ENCODE measurements at places on chromosomes 4 and X.
A peak's percentile ranks its signal among the peaks of the same experiment; 100 is the strongest.

- H3K4me1 ChIP-seq: no peaks in the 10 kb centered on the region
- no peak overlapping the region for H3K27ac ChIP-seq
- H3K36me3 ChIP-seq: no peaks in the 10 kb centered on the region
- DNase-seq: no peak
These were observed 50.7 kb upstream of the PRSS48 start for GRCh38 chr4:151226004-151226932.

GRCh38 chrX:130321550-130321949 is 18.2 kb upstream of the SLC25A14 start:
- peaks cover 8% of the 10 kb centered on the region for H3K4me1 ChIP-seq
- no peak for DNase-seq
- peaks cover 18% of the 10 kb centered on the region for H3K27me3 ChIP-seq
- no peaks in the 10 kb centered on the region for H3K36me3 ChIP-seq
- peak overlapping the region; percentile 25 for H3K4me3 ChIP-seq

GRCh38 chr4:38132843-38133662 is 172.9 kb downstream of the PTTG2 start:
- H3K36me3 ChIP-seq: peaks cover 77% of the 10 kb centered on the region
- peak overlapping the region; percentile 93 for H3K27ac ChIP-seq
- H3K4me3 ChIP-seq: peak overlapping the region; percentile 20
- no peaks in the 10 kb centered on the region for H3K27me3 ChIP-seq
- DNase-seq: no peak

DNA sequence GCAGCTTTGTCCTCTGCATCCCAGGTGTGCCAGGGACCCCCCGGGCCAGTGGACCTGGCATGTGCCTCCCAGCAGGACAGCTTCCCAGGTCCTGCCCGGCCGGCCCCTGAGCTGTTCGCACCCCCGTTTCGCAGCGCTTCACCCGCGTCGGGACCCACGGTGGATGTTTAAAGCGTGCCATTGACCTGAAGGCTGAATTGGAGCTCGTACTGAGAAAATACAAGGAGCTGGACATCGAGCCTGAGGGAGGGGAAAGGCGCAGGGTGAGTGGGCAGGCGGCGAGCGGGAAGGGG is 7.9 kb downstream of the UVSSA start:
- H3K27me3 ChIP-seq: no peaks in the 10 kb centered on the region
- no peak for DNase-seq
- H3K4me3 ChIP-seq: no peak overlapping the region

GRCh38 chrX:45518552-45518951 is 317.9 kb upstream of the DIPK2B start:
- H3K27ac ChIP-seq: no peak overlapping the region
- no peaks in the 10 kb centered on the region for H3K27me3 ChIP-seq
- no peak overlapping the region for H3K4me3 ChIP-seq
- peaks cover 6% of the 10 kb centered on the region for H3K4me1 ChIP-seq

- H3K36me3 ChIP-seq: no peaks in the 10 kb centered on the region
- no peak for DNase-seq
- peaks cover 12% of the 10 kb centered on the region for H3K4me1 ChIP-seq
- peaks cover 3% of the 10 kb centered on the region for H3K27me3 ChIP-seq
- no peak overlapping the region for H3K4me3 ChIP-seq
These were observed 11.3 kb upstream of the KIAA0232 start for GRCh38 chr4:6771229-6771671.

- H3K27me3 ChIP-seq: no peaks in the 10 kb centered on the region
- H3K27ac ChIP-seq: no peak within 1 kb of the TSS
- H3K36me3 ChIP-seq: no peaks in the 10 kb centered on the region
- DNase-seq: no peak
- no peak within 1 kb of the TSS for H3K4me3 ChIP-seq
- no peaks in the 10 kb centered on the region for H3K4me1 ChIP-seq
These were observed at the start of gene CAPN6 for GRCh38 chrX:111270339-111270738. Gene CAPN6 (minus strand): TSS chrX:111270483. CDS start chrX:111263936, 6,547 bp downstream.

- peaks cover 87% of the 10 kb centered on the region for H3K36me3 ChIP-seq
- no peak overlapping the region for H3K27ac ChIP-seq
- H3K27me3 ChIP-seq: no peaks in the 10 kb centered on the region
- peaks cover 25% of the 10 kb centered on the region for H3K4me1 ChIP-seq
These were observed 73.9 kb downstream of the IRF2 start for GRCh38 chr4:184400375-184400870.

- no peak for DNase-seq
- H3K36me3 ChIP-seq: no peaks in the 10 kb centered on the region
- H3K4me1 ChIP-seq: no peaks in the 10 kb centered on the region
These were observed 242.9 kb upstream of the PITX2 start for GRCh38 chr4:110865611-110866259.

DNA sequence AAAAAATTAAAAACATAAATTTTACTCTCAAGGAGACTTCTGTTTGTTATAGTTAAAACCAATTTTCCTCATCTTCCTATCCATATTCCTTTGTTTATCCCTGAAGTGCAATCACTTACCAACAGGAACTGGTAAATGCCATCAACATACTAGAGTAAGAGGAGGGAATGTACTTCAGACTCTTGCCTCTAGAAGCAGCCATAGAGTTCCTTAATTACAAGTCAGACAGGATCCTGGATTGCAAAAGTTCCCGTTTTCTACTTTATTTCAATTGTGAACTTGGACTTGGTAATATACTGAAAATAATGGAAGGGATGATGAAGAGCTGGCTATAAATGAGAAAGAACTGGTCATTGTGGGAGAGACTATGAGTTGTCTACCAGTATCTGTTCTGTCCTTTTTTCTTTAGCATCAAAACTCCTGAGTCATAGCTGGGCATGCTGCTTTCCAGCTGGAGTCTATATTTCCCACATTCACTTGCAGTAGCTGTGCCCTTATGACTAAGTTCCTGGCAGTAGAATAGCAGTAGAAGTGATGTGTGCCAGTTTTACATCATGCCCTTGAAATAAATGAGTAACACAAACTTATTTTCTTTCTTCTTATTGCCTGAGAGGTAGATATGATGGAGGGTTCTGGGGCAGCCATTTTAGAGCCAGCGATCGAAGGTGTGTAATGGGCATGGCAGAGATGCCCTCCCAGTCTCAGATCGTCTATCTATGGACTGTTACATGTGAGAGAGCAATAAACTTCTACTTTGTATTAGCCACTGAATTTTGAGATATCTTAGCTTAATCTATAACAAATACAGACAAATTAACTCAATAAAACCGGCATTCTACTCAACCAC is 26.8 kb upstream of the SPARCL1 start:
- H3K27me3 ChIP-seq: no peaks in the 10 kb centered on the region
- no peak overlapping the region for H3K27ac ChIP-seq
- no peak for DNase-seq
- H3K36me3 ChIP-seq: peaks cover 2% of the 10 kb centered on the region

DNA sequence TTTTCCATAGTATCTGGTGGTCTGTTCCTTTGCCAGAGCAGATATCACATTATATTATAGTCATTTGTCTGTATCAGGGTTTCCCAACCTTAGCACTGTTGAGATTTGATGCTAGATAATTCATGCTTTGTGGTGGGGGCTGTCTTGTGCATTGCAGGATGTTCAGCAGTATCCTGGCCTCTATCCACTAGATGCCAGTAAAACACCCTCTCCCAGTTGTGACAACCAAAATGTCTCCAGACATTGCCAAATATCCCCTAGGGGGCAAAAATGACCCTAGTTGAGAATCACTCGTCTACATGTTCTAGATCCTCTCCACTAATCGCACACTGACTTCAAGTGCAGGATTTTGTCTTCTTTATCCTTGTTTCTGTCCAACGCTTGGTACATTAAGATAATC is 160.8 kb downstream of the FANCB start:
- H3K4me3 ChIP-seq: no peak overlapping the region
- no peak overlapping the region for H3K27ac ChIP-seq
- DNase-seq: no peak
- no peaks in the 10 kb centered on the region for H3K27me3 ChIP-seq
- H3K4me1 ChIP-seq: no peaks in the 10 kb centered on the region

DNA sequence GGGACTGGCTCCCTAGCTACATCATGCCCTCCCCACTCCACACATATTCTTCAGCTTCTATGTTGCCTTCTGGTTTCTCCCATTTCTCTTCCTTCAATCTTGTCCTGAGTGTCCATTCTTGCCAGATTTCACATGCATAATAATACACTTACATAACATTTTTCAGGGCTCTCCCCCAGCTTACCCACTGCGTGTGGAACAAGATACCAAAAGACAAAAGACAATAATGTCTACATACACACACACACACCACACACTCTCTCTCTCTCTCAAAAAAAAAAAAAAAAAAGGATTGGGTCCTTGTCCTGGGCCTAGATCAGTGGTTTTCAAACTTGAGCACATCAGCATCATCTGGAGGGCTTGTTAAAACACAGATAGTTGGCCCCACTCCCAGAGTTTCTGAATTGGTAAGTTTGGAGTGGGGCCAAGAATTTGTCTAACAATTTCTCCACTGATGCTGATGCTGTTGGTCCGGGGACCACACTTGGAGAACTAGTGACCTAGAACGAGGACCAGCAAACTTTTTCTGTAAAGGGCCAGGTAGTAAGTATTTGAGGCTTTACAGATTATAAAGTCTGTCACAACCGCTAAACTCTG is 6.5 kb upstream of the SMARCA1 start:
- H3K4me3 ChIP-seq: no peak overlapping the region
- no peaks in the 10 kb centered on the region for H3K36me3 ChIP-seq
- peaks cover 9% of the 10 kb centered on the region for H3K27me3 ChIP-seq
- H3K4me1 ChIP-seq: no peaks in the 10 kb centered on the region
- DNase-seq: no peak

DNA sequence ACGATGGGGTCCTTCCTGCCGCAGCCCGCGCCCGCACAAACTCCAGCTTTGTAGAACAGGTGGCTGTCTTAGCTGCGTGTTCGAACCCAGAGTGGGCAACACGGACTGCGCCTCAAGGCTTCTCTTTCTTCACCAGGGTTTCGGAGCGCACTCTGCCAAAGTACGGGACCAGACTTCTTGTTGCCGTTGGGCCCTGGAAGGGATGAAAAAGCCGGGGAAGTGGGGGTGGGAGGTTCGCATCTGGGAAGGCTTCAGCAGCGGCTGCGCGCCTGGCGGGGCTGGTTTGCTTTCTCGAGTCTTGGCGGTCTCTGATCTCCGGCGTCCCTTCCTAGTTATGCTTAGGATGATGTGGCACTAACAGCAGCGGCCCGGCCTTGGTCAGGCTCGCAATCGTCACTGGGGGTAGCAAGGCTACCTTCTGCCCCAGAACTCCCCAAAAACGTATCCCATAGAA is 673 bp downstream of the PARM1 start:
- H3K4me3 ChIP-seq: peak overlapping the region; percentile 33
- H3K4me1 ChIP-seq: peaks cover 14% of the 10 kb centered on the region
- peaks cover 56% of the 10 kb centered on the region for H3K27me3 ChIP-seq
- H3K36me3 ChIP-seq: no peaks in the 10 kb centered on the region

DNA sequence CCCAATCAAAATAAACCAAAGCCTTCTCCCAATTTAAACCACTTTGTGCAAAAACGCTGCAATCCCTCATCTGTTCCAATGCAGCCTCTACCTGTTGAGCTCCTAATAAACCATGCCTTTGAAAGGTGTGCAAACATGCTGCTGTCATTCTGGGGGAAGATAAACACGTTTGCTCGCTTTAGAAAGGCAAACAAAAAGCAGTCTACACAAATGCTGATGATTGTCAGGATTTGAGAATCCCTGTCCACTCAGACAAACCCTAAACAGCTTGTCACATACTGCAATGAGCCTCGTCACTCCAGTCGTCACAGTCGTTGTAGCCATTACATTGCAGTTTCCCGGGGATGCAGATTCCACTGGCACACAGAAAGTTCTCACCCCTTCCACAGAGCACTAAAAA is 145.2 kb downstream of the CORIN start:
- no peak overlapping the region for H3K27ac ChIP-seq
- no peak overlapping the region for H3K4me3 ChIP-seq
- H3K36me3 ChIP-seq: no peaks in the 10 kb centered on the region
- peaks cover 20% of the 10 kb centered on the region for H3K27me3 ChIP-seq
- H3K4me1 ChIP-seq: no peaks in the 10 kb centered on the region

- no peak overlapping the region for H3K4me3 ChIP-seq
- H3K36me3 ChIP-seq: no peaks in the 10 kb centered on the region
- H3K27ac ChIP-seq: peak overlapping the region; percentile 75
- H3K4me1 ChIP-seq: peaks cover 41% of the 10 kb centered on the region
These were observed 215.2 kb upstream of the PSAPL1 start for GRCh38 chr4:7649741-7650531.

DNA sequence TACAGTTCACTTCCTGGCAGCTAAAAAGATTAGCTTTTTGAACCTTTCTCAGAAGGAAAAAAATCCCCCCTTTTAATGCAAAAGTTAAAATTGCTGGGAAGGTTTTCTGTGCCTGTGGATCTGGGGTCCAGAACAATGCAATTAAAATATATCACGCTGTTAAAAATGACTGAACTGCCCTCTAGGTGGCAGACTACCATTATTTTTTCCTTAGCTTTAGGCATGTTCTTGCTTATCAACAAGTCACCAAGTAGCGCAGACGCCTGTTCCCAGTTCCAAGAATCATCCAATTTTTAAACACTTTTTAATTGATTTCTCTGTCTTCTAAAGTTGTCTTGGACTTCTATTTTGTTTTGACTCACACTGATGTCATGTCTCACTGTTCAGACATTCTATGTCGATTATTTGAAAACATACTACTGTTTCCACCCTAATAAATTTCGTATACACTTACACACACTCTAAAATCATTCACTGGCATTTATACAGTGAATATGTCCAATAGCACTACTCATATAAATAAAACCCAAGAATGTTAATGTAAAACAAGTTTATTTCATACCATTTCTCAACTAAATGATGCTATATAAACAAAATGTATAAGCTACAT is 661.6 kb downstream of the RAPGEF2 start:
- H3K4me1 ChIP-seq: no peaks in the 10 kb centered on the region
- peak; percentile 8 for DNase-seq
- H3K27ac ChIP-seq: no peak overlapping the region
- no peaks in the 10 kb centered on the region for H3K36me3 ChIP-seq

DNA sequence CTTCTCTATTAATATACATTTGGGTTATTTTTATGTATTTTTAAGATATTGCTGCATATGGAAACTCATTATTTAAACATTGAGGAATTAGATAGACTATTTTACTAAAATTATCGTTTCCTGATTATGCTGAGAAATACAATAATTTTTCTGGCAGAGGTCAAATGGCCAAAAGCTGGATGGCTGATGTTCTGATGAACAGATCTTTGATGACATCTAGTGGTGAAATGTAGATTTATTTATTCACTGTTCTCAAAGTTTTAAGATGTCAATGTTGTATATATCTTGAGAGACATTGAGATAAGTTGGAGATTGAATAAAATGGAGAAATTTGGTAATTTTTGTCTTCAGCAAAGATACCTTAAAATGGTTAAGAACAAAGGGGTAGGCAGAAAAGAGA is 96.2 kb downstream of the UGT8 start:
- no peak overlapping the region for H3K4me3 ChIP-seq
- H3K27ac ChIP-seq: no peak overlapping the region
- H3K4me1 ChIP-seq: peaks cover 4% of the 10 kb centered on the region
- DNase-seq: no peak

- H3K4me1 ChIP-seq: no peaks in the 10 kb centered on the region
- H3K36me3 ChIP-seq: no peaks in the 10 kb centered on the region
- H3K27me3 ChIP-seq: no peaks in the 10 kb centered on the region
- no peak overlapping the region for H3K4me3 ChIP-seq
- no peak for DNase-seq
These were observed 981.3 kb downstream of the C4orf33 start for GRCh38 chr4:130077275-130077674.

GRCh38 chr4:88674565-88674964 is 23.1 kb downstream of the NAP1L5 start:
- H3K27ac ChIP-seq: no peak overlapping the region
- H3K36me3 ChIP-seq: peaks cover 28% of the 10 kb centered on the region
- H3K4me3 ChIP-seq: no peak overlapping the region
- no peak for DNase-seq
- peaks cover 4% of the 10 kb centered on the region for H3K4me1 ChIP-seq
- H3K27me3 ChIP-seq: no peaks in the 10 kb centered on the region

Data from activated CD4-positive, alpha-beta T cell treated with anti-CD3 and anti-CD28 coated beads, Interleukin-2, amount 10 ng/mL, durations not matched to agents 7 days and 5 days (primary cell).